ENCODE measurements at places on chromosomes 4 and X. TPM values are rescaled to one million over a fixed set of nuclear protein-coding genes. Genes with fewer than 3 reads are reported as not detected.

The ABHD18 gene
- total RNA-seq: 18.6 TPM

The MORC4 gene
- total RNA-seq: 1.7 TPM

The GCNA gene
- 1.5 TPM for total RNA-seq

The CXCL9 gene
- total RNA-seq: not detected

GRCh38 chr4:183078634-183079033 lies 20.4 kb upstream of the WWC2 start:
- DNase-seq: peak; percentile 64

DNA sequence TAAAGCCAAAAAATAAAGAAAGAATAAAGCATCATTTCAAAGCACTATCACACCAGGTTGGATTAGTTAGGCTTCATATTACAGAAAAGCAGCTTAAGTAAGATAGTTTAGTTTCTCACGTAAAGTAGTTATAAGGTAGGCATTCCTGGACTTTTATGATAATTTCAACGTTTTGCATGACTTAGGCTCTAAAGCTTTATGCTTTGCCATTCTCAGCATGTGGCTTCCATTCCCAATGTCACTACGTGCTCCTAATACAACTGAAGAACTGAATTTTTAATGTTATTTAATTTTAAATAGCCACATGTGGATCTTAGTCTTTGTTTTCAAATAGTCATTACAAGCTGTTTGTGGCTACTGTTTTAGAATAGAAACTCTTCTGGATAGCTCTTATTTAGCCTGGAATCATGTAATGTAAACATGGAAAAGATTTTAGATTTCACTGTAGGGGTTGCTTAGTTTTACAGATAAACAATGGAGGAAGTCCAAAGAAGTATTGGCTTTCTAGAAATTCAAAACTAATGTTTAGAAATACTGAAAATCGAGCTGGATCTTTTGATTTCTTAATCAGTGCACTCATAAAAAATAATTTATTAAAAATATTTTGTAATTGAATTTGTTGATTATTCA lies 710.0 kb downstream of the IL1RAPL1 start:
- DNase-seq: peak; percentile 30

- DNase-seq: no peak
Observed at GRCh38 chr4:55343887-55344286, 2.2 kb upstream of the SRD5A3 start.

GRCh38 chr4:88939697-88940096 lies 117.3 kb downstream of the FAM13A start:
- no peak for DNase-seq

DNA sequence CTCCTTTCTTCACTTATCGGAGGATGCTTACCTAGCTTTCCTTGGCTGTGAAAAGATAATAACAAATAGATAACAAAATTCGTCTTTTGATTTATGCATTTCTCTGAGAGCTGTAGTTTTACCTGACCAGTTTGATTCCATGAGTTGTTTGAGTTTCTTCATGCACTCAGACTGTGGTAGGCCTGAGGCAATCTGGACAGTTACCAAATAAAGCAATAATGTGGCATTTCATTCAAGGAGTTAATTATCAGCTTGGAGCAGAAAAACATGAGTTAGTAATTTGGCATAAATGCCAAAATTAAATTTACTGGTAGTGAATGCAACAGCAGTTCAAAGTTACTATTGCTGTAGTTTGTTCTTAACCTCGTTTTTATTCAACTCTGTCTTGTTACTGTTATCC lies 53.5 kb downstream of the FABP2 start:
- no peak for DNase-seq

- DNase-seq: no peak
Observed at GRCh38 chrX:74449937-74450330, 28.6 kb downstream of the SLC16A2 start.

- DNase-seq: no peak
Observed at GRCh38 chrX:77742788-77743476, 43.1 kb downstream of the ATRX start.

- DNase-seq: no peak
Observed at GRCh38 chr4:117326091-117326490, 240.7 kb upstream of the TRAM1L1 start.

DNA sequence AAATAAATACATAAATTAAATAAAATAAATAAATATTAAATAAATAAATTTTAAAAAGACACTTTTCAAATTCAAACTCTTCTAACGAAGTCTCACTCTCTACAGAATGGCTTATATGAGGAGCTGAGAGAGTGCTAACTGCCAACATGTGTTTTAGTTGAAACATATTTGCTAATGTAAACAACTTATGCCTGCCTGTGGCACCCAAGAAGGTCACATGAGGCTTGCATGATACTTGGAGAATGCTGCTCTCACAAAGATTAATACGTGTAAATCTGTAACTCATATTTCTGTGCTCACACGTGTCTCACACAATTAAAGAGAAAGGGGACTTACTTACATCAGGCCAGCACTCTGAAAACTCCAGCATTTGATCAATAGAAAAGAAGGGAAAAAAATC lies 43.2 kb upstream of the PITX2 start:
- no peak for DNase-seq

Measured in GM23338 (cell line).